ENCODE measurements at places on chromosomes 11 and 22.

- no peak for DNase-seq
Observed at GRCh38 chr11:8257003-8257664, 6.5 kb downstream of the LMO1 start.

- DNase-seq, result no peak
Observed at GRCh38 chr11:60370811-60371298, 7.5 kb upstream of the MS4A7 start.

GRCh38 chr22:18109410-18110193 is 1.0 kb upstream of the TUBA8 start:
- no peak for DNase-seq

GRCh38 chr11:75717608-75718418 is at the start of gene MOGAT2:
MOGAT2 (plus strand) TSS chr11:75717838; CDS start chr11:75717889, 51 bp downstream.
- DNase-seq, result no peak

GRCh38 chr22:41498303-41498835 is 29.5 kb downstream of the ACO2 start:
- no peak for DNase-seq

- DNase-seq, result no peak
Observed at GRCh38 chr22:41919357-41920224, 4.7 kb upstream of the SHISA8 start.

- no peak for DNase-seq
Observed at GRCh38 chr22:47776329-47776728, 1013.9 kb downstream of the TBC1D22A start.

DNA sequence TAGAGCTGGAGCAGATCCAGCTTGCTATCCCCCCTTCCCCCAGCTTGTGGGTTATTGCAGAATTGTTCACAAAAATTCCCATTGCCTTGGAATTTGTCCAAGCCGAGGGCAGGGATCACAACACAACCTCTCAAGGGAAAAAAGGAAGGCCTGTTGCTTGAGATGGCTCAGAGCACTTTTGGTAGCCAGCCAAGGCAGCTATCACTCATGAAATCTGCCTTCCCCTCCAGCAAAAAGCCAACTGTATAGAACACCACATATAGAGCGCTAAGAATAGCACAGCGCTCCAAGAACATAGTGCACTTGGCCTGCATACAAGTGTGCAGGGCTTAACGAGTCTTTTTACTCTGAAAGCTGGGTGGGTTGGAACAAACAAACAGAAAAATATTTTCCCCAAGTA is 46.2 kb downstream of the FAM83F start:
- DNase-seq, result no peak

DNA sequence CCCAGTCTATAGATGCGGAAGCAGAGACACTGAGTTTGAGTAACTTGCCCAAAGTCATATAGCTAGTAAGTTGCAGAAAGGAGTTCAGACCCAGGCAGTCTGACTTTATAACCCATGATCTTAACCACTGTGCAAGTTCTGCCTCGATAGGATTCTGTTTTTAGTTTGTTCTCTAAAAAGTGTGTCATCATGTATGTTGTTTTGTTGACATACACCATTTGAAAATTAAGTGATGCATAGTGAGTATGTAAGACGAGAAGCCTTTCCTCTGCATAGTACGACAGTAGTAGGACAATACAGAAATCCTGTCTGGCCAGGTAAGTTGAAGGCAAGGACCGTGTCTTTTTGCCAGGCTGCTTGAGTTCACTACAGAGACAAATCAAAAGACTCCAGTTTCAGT is 3.3 kb downstream of the ZC3H12C start:
- no peak for DNase-seq

DNA sequence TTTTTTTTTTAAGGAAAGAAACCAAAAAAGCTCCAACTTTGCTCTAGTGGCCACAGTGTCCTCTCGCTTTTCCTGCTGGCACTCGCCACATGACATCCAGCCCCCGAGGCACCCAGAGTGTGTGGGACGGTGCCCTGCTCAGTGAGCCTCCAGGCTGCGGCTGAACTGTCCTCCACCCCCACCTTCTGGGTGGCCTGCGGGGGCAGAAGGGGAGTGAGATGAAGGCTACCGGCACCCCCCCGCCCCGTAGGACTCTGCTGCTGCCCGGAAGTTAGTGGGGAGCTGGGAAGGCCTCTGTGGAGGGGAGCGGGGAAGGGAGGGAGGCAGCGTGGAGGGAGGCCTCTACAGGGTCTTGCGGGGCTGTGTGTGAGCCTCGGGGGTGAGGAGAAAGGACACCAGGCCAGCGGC is 264.4 kb downstream of the CTTN start:
- no peak for DNase-seq

- DNase-seq, result no peak
Observed at GRCh38 chr11:64524534-64525042, 66.4 kb upstream of the SLC22A12 start.

DNA sequence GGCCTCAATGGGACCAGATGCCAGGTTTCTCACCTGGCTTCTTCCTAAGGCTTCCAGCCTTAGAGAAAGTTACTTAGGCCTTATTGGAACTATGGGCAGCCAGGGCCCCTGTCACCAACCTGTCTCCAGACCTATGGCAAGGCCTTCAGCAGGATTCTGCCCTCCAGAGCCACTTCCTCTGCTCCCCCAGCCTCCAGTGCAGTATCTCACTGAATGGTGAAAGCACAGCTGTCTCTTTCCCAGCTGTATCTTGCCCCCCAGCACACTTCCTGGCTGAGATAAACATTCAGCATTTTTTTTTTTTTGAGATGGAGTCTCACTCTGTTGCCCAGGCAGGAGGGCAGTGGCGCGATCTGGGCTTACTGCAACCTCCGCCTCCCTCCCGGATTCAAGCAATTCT is 1.5 kb downstream of the SLC2A11 start:
- DNase-seq, result no peak

DNA sequence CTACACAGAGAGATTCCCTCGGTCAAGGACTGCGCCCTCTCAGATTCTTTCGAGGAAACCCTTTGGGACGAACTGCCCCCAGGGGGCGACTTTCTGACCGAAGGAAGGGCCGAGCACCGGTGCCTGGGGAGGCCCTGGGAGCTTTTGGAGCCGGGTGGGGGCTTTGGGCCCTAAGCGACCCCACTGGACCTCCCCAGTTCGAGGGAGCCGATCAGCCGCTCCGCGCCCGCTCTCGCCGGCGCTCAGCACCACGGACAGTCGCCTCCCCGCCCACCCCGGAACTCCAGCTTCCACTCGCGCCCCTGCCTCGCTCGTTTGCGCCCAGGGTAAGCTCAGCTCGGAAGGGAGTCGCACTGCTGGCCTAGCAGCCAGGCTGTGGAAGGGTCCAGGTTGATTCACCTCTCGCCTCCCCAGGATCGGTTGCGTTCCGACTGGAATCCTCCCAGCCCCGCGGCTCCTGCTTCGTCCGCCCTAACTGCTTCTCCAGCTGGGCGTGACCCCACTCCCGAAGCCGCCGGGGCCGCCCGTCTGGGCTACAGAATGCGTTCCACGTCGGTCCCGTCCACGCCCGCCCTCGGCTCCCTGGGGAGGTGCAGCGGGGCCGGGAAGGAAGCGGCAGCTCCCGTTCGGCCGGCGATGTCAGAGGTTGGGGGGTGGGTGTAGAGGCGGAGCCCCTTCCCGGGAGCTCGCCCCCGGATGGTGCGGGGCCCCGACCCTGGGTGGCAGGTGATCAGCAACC is 428 bp downstream of the SCN3B start:
- no peak for DNase-seq

GRCh38 chr22:40876907-40877306 is 15.0 kb upstream of the DNAJB7 start:
- no peak for DNase-seq

GRCh38 chr22:46417769-46418168 is 82.3 kb downstream of the TRMU start:
- DNase-seq, result no peak

DNA sequence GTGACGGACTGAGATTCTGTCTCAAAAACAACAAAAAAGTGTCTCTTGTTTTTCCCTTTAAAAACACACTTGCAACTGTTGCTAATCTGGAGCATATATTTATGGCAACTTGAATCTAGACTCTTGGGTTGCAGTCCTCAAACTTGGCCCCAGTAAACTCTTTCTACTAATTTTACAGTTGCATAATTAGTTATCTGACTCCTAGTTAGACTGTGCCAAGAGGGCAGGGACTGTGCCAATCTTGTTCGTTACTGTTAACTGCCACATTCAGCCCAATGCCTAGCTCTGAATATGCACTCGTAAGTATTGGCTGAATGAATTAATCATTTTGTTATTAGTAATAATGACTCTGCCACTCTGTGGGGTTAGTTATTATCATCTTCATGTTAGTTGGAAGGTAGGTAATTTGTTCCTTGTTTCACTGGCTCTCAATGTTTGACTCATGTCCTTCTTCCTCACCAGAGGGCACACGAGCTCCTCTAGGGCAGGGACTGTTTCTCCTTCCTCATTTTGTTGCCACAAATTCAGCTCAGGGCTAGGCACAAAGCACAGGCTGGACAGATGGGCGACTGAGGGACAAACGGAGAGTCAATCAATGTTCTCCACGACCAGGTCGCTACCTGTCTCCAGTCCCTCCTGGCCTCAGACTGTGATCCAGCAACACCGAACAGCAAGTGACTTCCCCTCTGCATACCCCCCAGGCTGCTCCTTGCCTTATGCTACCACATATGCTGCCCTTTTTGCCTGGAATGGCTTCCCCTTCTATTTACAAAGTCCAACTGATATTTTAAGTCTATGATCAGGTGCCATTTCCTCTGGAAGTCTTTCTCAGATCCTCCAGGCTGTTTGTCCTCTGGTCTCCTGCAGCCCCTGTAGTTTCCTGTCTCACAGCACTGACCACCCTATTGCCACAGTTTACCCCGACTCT is 9.0 kb downstream of the CLPB start:
- no peak for DNase-seq

GRCh38 chr11:107272561-107272960 is 185.1 kb downstream of the CWF19L2 start:
- no peak for DNase-seq

- DNase-seq, result no peak
Observed at GRCh38 chr11:60858236-60858635, 2.5 kb upstream of the PTGDR2 start.

DNA sequence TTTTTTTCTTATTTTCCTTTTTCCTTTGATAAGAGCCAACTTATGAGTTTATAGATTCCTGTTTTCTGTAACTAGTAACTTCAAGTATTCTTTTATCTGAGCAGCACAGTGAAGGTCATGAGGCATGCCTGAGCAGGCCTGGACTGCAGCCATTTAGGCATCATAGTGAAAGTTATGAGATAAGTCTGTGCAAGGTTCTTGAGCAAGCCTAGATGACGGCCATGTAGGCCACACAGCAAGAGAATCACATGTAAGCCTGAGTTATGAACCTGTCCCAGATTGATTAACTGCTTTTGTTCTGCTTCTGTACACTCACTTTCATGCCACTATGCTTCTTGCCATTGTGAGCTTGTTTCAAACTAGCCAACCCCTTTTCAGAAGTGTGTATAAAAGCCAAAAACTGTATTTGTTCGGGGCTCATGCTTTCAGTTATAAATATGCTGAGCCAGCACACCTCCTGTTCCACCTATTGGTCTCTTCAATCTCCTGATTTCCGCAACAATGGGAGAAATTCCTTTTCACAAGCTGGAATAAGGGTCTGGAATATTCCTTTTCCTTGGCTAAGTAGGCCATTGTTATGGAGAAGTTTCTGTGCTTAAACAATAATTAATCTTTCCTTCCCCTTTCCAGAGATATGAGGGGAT is 745.7 kb downstream of the FAM181B start:
- no peak for DNase-seq

- no peak for DNase-seq
Observed at GRCh38 chr11:126704096-126704495, 296.5 kb downstream of the KIRREL3 start.

DNA sequence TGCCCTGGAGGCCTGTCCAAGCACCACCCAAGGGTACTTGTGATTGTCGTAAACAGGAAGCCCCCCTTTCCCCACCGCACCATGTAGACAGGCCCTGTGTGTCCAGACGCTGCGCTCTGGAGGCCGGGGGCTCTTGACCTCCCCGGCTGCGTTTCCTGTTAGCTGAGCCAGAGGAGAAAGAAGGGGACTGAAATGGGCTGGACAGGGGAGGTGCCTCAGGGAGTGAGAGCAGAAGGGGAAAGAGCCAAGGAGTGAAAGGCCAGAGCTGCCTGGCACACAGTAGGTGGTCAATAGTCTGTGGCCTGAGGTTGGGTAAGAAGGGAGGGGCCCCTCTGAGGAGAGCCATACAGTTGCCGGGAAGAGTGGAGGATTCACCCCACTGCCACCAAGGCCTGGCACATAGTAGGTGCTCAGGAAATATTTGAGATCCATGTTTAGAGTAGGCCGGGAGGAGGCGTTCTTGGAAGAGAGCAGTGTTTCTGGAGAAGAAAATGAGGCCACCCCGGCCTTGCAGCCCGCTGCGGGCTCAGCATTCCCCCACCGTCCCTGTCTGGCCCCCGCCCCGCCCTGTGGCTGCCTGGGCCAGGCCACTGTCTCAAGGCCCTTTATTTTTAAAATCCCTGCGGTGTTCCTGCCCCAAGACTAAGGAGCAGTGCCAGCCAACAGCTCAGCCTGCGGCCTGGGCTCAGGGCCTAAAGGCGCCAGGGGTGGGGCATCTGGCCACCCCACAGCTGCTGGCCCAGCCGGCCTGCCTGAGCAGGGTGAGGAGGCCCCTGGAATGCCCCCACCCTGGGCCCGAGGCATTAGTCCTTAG is 13.6 kb upstream of the CDC42EP1 start:
- no peak for DNase-seq

GRCh38 chr22:38751422-38752346 is 4.1 kb downstream of the SUN2 start:
- DNase-seq, result no peak

- DNase-seq, result no peak
Observed at GRCh38 chr11:82303671-82304070, 430.0 kb downstream of the FAM181B start.

- no peak for DNase-seq
Observed at GRCh38 chr11:995752-996420, 40.6 kb downstream of the MUC6 start.

DNA sequence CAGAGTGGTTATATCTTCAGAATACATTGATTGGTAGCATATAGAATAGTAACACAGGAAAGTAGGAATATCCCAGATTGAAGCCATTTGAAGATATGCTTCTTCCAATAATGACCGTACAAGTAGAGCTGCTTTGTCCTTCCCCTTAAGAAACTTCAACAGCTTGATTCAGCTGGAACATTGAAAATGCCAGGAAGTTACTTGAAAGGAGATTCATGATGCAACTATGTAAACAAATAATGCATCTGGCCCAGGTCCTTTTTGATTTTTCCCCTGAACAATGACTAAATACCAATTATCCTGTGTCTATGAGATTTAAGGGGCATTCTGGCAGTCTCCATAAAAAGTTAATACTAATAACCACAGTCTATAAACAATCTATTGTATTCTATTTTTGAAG is 3.0 kb downstream of the DKK3 start:
- no peak for DNase-seq

- peak; percentile 76 for DNase-seq
Observed at GRCh38 chr22:50530877-50531545, 1.2 kb upstream of the TYMP start.
